SK-N-SH (cell line): ENCODE measurements at places on chromosomes 16 and 17. TPM values are rescaled to one million over a fixed set of nuclear protein-coding genes. Genes with fewer than 3 reads are reported as not detected.

The MILR1 gene
- 4.9 and 6.0 TPM in 2 replicates for polyA plus RNA-seq

The SF3B3 gene
- polyA plus RNA-seq = 75.9 and 81.7 TPM in 2 replicates

The CXCL16 gene
- polyA plus RNA-seq = 3.4 and 4.3 TPM in 2 replicates

The NXN gene
- polyA plus RNA-seq = 19.5 and 23.9 TPM in 2 replicates

The ITGAD gene
- not detected in 2 replicates for polyA plus RNA-seq

The ZNF785 gene
- 8.8 and 10.6 TPM in 2 replicates for polyA plus RNA-seq

The KRTAP4-4 gene
- polyA plus RNA-seq = not detected in 2 replicates

- no peaks in the 10 kb centered on the region for H3K27me3 ChIP-seq
- DNase-seq = no peak
- no peak overlapping the region for H3K4me3 ChIP-seq
- H3K36me3 ChIP-seq = peaks cover 31% of the 10 kb centered on the region; the same call in 1 of the 2 replicates
- no peaks in the 10 kb centered on the region for H3K4me1 ChIP-seq
- H3K27ac ChIP-seq = no peak overlapping the region
Measured at GRCh38 chr16:16143038-16143763, 80.1 kb downstream of the ABCC6 start.

DNA sequence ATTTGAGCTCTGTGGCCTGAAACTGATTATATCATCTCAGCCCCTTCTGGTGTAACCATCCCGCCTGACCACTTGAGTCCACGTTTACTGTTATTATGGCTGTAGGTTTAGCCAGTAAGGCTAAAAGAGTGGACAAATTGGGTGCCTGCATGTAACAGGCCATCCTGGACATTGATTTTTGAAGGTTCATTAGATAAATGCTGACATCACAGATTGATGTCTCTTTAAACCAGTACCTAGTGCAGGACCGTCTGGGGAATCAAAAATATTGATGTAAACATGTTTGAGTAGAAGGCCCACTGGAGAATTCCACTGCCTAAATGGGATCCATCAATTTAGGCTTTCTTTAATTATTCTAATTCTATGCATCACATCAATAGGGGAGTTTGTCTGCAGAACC is 215.1 kb downstream of the IRX3 start:
- H3K4me3 ChIP-seq = no peak overlapping the region
- no peaks in the 10 kb centered on the region for H3K27me3 ChIP-seq
- peaks cover 4% of the 10 kb centered on the region for H3K36me3 ChIP-seq
- DNase-seq = no peak
- no peak overlapping the region for H3K27ac ChIP-seq

DNA sequence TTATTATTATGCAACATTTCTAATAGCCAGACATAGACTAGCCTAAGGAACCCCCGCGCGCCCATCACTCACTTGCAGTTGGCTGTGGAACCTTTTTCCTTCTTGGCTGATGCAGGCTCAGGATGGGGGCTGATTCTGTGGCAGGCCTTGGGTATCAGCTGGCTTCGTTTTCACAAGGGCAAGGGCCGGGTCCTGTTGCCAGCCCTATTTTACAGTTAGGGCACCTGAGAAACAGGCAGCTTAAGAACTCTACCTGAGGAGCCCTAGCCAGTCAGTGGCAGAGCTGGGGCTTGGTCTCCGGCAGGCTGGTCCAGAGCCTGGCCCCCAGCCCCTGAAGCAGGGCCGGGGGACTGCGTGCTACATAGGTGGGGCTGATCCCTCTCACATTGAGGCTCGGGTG is 28.7 kb downstream of the ADGRG5 start:
- H3K27me3 ChIP-seq = no peaks in the 10 kb centered on the region
- H3K27ac ChIP-seq = no peak overlapping the region
- H3K36me3 ChIP-seq = no peaks in the 10 kb centered on the region
- H3K4me1 ChIP-seq = no peaks in the 10 kb centered on the region
- H3K4me3 ChIP-seq = no peak overlapping the region

GRCh38 chr17:55159251-55159650 is 105.5 kb upstream of the HLF start:
- H3K4me3 ChIP-seq = no peak overlapping the region
- no peak for DNase-seq
- H3K36me3 ChIP-seq = no peaks in the 10 kb centered on the region
- no peak overlapping the region; the same call in 1 of the 2 replicates for H3K27ac ChIP-seq
- H3K27me3 ChIP-seq = no peaks in the 10 kb centered on the region

GRCh38 chr17:38403491-38403890 is 24.8 kb upstream of the ARHGAP23 start:
- DNase-seq = peak; percentile 58
- peak overlapping the region; percentile 0; the same call in 1 of the 2 replicates for H3K27ac ChIP-seq
- H3K4me1 ChIP-seq = peaks cover 47% of the 10 kb centered on the region
- H3K4me3 ChIP-seq = no peak overlapping the region

DNA sequence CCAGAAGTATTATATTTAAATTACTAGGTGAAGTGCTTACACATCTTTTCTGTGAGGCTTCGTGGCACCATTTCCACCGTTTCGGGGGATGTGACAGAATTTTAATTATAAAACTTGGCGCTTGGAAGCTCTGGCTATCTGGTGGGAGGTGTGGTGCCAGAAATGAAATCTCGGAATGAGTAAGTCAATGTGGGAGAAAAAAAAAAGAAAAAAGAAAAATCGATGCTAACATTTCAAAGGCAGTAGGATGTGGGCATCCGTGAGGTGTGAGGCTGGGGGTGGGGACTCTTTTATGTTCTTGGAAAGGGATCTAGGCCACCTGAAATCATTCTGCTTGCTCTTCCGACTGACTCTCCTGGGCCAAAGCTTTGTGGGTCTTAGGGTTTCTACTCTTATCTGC is 21.9 kb downstream of the CPPED1 start:
- H3K27me3 ChIP-seq = no peaks in the 10 kb centered on the region
- DNase-seq = no peak
- H3K4me3 ChIP-seq = no peak overlapping the region
- no peak overlapping the region for H3K27ac ChIP-seq
- H3K4me1 ChIP-seq = no peaks in the 10 kb centered on the region
- H3K36me3 ChIP-seq = peaks cover 32% of the 10 kb centered on the region

GRCh38 chr17:1511290-1511689 is 5.1 kb downstream of the INPP5K start:
- no peak overlapping the region for H3K4me3 ChIP-seq
- DNase-seq = no peak
- peaks cover 42% of the 10 kb centered on the region; the same call in 1 of the 2 replicates for H3K36me3 ChIP-seq
- H3K27me3 ChIP-seq = no peaks in the 10 kb centered on the region
- peaks cover 10% of the 10 kb centered on the region for H3K4me1 ChIP-seq

DNA sequence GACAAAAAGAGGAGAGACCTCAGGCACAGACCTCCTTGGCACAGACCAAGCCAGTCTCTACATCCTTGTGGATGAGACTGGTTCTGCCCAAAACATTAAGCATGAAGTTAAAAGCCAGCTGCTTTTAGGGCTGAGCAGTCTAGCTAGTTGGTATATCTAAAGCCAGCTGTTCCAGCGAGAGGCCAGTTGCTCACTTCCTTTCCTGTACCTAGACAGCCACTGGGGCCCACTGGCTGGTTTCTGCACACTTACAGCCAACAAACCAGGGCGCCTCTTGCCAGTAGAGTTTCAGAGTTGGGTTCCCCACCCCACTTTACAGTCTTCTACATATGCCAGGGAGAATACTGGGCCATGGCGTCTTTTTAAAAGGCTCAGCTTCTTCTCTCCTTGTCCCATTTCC is 242.4 kb downstream of the ZFHX3 start:
- peaks cover 39% of the 10 kb centered on the region for H3K36me3 ChIP-seq
- H3K4me1 ChIP-seq = no peaks in the 10 kb centered on the region
- H3K27ac ChIP-seq = no peak overlapping the region
- no peak overlapping the region for H3K4me3 ChIP-seq

GRCh38 chr17:78040440-78041385 is 82.2 kb downstream of the TNRC6C start:
- peaks cover 41% of the 10 kb centered on the region for H3K4me1 ChIP-seq
- peak overlapping the region; percentile 72 for H3K4me3 ChIP-seq
- H3K27ac ChIP-seq = peak overlapping the region; percentile 89
- peaks cover 8% of the 10 kb centered on the region for H3K36me3 ChIP-seq

DNA sequence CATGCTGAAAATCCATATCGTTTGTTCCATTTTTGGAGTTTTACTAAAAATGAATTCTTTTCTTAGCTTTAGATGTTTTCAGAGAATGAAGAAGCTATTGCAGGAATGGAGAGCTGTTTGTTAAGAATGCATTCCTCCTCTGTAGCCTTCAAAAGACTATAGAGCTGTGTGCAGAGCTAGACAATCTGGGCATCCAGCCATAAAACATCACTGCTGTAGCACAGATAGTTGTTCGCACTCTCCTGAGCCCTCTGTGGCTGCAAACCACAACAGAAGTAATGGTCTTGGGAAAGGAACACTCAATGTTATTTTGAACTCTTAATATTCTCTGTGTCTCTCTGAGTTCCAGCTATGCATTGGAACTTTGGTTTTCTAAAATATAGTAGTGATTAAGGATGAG is 4.9 kb downstream of the TNRC6C start:
- DNase-seq = peak; percentile 77
- peaks cover 55% of the 10 kb centered on the region for H3K4me1 ChIP-seq
- H3K36me3 ChIP-seq = no peaks in the 10 kb centered on the region
- H3K27ac ChIP-seq = peak overlapping the region; percentile 61

- H3K36me3 ChIP-seq = no peaks in the 10 kb centered on the region
- H3K4me3 ChIP-seq = no peak overlapping the region
- DNase-seq = no peak
- H3K27ac ChIP-seq = no peak overlapping the region
- no peaks in the 10 kb centered on the region for H3K4me1 ChIP-seq
- H3K27me3 ChIP-seq = no peaks in the 10 kb centered on the region
Measured at GRCh38 chr16:77668201-77668600, 54.1 kb upstream of the NUDT7 start.

DNA sequence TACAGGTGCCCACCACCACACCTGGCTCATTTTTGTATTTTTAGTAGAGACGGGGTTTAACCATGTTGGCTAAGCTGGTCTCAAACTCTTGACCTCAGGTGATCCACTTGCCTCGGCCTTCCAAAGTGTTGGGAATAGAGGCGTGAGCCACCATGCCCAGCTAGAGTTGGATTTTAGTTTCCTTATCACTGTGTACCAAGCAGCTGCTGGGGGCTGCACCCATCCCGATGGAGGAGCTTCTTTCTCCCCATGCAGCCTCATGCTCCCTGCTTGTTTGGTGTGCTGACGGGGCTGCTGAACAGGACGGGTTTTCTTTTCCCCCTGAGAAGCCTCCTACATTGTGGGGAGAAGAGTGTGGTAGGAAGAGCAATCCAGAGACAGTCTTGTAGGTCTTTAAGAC is 173.2 kb downstream of the LGALS9B start:
- H3K27me3 ChIP-seq = no peaks in the 10 kb centered on the region
- H3K4me1 ChIP-seq = no peaks in the 10 kb centered on the region
- no peak for DNase-seq

- DNase-seq = no peak
- H3K4me3 ChIP-seq = no peak overlapping the region
- H3K36me3 ChIP-seq = no peaks in the 10 kb centered on the region
Measured at GRCh38 chr16:1042866-1043265, 29.7 kb upstream of the SSTR5 start.

DNA sequence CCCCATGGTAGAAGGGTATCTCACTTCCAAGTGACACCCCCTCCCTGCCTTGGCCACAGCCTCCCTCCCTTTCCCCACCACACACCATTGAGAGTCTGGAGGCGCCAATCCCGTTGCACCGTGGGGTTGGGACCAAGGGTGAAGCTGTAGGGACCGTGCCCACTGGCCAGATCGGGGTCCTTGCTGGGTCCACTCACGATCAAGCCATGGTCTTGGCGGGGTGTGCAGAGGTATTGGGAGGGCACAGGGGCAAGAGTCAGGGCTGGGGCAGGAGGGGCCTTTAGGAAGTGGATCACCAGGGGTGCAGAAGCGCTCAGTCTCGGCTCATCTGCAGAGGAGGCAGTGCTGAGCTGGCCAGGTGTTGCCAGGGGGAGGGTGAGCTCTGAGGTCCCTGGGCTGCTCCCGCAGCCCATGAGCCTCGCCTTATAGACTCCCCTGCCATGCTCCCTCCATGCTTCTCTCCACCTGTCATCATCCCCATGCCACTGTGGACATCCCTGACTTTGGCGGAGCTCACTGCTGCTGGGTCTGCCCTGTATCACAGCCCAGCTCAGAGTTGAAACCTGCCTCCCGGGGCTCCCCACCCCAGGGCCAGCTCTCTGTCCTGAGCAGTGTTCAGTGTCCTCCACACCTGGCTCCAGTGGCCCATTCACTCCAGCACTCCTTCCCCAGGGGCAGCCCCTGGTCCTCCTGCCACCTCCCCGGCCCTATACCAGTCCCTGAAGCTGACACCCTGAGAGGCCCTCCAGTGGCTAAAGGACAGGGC is 8.3 kb downstream of the CDH16 start:
- H3K27ac ChIP-seq = no peak overlapping the region
- H3K4me3 ChIP-seq = no peak overlapping the region
- no peaks in the 10 kb centered on the region for H3K4me1 ChIP-seq
- no peaks in the 10 kb centered on the region for H3K27me3 ChIP-seq

- H3K4me1 ChIP-seq = peaks cover 5% of the 10 kb centered on the region; the same call in 1 of the 2 replicates
- no peaks in the 10 kb centered on the region for H3K36me3 ChIP-seq
- no peak overlapping the region for H3K27ac ChIP-seq
- H3K4me3 ChIP-seq = no peak overlapping the region
- DNase-seq = no peak
- H3K27me3 ChIP-seq = no peaks in the 10 kb centered on the region
Measured at GRCh38 chr17:57104461-57105175, 19.6 kb downstream of the AKAP1 start.
